Activated naive CD4-positive, alpha-beta T cell treated with anti-CD3 and anti-CD28 coated beads, Interleukin-2, amount 50 U/mL, for 72 hours (primary cell): ENCODE measurements at places on chromosomes 13 and 19.

DNA sequence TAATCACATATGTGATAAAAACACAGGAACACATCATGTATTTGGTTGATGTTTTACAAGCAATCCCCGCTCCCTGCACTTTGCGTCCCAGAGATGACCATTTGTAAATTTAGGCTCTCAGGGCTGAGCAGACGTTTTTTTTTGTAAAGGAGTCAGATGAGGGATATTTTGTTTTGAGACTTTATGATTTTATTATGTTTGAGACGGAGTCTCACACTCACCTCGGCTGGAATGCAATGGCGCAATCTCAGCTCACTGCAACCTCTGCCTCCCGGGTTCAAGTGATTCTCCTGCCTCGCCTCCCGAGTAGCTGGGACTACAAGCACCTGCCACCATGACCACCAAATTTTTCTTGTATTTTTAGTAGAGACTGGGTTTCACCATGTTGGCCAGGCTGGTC is 1.4 kb downstream of the TLE6 start:
- DNase-seq = no peak

- peak; percentile 68 for DNase-seq
Observed at GRCh38 chr19:14073925-14074838, 1.6 kb downstream of the MISP3 start.

DNA sequence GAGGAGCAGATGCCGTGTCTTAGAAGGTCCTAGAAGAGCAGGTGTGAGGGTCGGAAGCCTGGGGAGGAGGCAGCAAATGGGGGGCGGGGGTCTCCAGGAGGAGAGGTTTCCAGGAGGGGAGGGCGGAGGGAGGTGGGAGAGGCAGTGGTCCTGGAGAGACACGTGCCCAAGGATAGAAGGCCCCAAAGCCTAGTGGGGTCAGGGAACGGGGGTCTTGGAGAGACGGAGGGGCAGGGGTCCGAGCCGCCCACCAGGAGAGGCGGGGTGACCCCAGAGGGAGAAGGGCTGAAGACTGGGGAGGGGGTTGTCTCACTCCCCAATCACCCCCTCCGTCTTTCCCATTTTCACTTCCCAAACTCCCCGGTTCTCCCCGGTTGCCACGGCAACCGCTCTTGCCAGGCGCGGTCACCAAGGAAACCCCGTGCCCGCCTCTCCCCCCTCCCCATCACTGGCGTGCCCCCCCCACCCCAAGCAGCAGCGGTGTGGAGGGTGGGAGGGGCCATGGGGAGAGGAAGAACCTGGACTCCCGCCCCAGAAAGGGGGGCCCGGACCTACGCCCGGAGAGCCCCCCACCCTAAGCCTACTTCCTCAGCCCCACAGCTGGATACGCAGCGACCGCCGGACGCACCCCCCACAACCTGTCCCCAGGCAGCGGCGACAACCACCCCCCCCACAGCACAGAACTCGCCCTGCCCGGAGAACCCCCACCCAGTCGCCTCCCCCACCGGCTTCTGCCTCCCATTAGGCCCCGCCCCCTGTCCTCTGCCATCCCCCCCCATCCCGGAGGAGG is 988 bp downstream of the LRRC4B start:
- no peak for DNase-seq

- DNase-seq = no peak
Observed at GRCh38 chr19:40982594-40983101, 8.4 kb upstream of the CYP2B6 start.

DNA sequence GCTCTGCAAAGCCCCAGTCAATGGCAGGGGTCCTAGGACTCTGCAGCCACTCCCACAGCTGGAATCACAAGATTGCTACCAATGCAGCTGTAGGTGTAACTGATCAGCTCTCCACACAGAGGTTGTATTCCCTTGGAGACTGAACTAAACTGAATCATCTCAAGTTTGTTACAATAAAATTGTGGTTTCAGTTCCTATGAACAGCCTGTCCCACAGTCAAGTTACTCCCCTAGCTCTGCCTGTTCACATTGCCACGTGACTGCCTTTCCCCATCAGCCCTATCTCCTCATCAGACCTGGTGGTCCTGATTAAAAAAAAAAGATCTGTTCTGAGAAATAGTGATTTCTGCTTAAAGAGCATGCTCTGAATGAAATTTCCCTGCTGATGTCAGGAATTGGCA is 287.9 kb upstream of the NBEA start:
- no peak for DNase-seq

DNA sequence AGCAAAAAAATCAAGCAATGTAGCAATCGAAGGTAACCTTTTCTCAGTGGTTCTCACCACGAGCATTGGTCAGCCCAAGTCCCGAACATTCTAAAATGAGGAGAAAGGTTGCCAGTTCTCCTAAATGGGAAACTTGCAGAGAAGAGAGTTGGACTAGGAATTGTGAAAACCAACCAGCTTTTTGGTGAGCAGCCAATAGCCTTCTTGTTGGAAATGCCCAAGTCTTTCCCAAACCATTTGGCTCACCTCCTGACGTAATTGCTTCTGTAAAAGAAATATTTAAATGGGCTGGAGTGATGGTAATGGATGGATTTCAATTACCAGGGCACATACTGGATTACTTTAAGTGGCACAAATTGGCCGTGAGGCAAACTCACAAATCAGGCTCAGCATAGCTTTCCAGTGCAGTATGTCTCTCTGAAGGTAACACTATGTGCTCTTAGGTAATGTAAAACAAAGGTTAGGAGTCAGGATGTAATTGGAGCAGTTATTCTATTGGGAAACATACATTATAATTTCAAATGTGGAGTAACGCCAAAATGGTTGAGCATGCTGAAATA is 423.2 kb downstream of the KLF5 start:
- no peak for DNase-seq

GRCh38 chr19:23810496-23810895 is 51.8 kb upstream of the ZNF681 start:
- no peak for DNase-seq

GRCh38 chr13:55534306-55534705 is 1606.4 kb upstream of the PRR20A start:
- no peak for DNase-seq

GRCh38 chr19:46466536-46467196 is 4.7 kb downstream of the PNMA8A start:
- no peak for DNase-seq

GRCh38 chr13:110138700-110139036 is 168.3 kb downstream of the COL4A1 start:
- DNase-seq = no peak

DNA sequence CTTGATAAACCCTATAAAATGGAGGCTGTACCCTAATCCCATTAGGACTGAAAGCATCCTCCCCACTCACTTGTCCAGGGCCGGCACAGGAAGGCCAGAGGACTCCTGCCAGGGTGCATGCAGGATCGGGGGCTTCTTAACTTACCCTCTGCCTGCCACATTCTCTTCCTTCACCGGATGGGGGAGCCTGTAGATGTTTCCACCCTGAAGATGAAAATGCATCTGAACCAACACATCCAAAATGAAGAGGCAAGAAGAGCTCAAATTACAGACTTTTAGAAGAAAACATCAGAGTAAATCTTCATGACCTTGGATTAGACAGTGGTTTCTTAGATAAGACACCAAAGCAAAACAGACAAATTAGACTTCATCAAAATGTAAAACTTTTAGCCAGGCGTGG is 25.9 kb upstream of the NAPA start:
- DNase-seq = no peak

DNA sequence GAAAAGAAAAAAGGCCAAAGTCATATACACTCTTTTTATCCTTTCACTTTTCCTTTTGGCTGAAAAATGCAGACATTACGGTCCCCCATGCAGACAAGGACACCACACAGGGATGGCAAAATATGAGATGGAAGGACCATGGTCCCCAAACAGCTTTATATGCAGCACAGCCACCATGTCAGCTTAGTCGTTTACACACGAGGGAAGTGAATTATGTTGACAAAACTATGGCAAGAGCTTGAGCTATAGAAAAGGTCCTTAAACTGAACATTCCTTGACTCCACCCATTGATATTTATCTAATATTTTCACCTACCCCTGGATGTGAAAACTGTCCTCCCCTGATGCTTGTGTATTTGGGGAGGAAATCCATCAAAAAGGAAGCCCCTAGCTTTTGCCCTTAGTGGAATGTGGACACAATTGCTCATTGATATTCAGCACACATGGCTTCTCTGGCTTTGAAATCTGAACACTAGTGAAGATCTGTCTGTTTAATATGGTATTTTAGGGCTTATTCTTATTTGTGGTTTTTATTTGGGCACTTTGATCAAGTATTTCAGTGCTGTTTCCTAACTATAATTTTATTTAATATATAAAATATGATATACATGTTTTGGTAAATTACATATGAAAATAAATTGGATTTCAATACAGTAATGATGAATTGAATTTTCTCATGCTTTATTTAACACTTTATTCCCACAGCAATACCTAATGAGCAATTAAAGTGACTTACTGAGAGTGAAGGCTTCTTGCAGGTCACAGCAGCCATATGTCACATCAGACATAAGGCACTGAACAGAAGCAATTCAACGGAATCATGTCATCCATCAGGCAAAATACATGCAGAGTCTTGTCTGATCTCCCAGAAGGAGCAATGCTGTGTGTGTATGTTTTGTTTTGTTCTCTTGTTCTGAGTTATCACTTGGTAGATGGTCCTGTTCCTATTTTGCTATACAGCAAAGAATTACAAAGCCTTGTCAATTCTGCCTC is 6.8 kb upstream of the GTF2F2 start:
- DNase-seq = no peak

DNA sequence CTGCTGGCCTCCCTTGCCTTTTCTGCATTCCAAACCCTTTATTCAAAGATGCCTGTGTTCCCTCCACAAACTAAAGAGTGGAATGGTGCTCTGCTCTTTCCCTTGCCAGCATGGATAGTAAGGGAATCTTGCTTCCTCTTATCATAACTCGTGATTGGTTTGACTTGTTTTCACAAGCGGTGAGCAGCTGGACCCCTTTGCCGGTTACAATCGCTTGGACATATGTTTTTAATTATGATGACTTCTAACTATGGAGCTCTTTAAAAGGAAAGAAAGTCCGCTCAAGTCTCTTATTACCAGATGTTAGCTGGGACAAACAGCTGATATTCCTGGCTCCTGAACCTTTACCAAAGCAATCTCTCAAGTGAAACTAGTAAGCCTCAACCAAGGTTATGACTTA is 1094.7 kb downstream of the UQCRFS1 start:
- no peak for DNase-seq

DNA sequence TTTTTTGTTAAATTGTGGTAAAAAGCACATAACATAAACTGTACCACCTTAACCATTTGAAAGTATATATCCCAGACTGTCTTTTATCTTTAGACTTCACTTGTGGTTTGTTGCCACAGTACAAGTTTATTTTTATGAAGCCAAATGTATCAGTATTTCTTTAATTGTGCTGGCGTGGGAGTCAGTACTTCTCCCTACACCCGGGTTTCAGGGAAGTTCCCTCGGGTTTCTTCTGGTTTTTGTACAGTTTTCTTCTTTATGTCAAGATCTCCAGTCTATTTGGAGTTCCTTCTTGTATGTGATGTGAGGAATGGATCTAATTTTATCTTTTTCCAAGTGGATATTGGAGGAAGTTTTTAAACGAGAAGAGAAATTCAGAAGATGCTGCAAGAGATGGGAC is 20.5 kb downstream of the CCDC8 start:
- DNase-seq = no peak

DNA sequence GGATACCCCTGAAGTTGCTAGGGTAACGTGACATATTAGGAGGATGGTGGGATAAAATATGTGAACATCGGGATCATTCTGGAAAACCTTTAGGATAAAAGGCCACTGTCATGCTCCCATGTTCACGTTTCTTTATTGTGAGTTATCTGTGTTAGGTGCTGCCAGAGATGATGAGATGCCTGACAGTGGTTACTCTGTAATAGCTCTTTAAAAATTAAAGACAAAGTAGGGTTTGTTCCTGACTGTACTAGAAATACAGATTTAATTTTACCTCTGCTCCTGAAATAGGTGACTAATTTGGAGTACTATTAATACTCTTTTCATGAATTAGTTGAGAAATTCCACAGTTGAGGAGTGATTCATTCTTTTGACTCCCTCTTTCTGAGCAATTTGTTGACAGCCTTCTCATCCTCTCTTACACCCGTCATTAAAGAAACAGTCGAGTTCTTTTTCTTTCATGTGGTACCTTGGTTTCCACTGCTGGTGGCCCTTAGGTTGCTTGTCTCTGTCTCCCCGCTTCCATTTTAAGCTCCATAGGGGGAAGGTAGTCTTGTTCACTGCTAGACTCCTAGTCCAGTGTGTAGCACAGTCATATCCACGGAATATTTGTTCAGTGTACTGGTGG is 28.4 kb downstream of the SAE1 start:
- peak; percentile 47 for DNase-seq
